Progenitor cell of endocrine pancreas (in vitro differentiated cells): ENCODE measurements at places on chromosomes 2 and 18.

DNA sequence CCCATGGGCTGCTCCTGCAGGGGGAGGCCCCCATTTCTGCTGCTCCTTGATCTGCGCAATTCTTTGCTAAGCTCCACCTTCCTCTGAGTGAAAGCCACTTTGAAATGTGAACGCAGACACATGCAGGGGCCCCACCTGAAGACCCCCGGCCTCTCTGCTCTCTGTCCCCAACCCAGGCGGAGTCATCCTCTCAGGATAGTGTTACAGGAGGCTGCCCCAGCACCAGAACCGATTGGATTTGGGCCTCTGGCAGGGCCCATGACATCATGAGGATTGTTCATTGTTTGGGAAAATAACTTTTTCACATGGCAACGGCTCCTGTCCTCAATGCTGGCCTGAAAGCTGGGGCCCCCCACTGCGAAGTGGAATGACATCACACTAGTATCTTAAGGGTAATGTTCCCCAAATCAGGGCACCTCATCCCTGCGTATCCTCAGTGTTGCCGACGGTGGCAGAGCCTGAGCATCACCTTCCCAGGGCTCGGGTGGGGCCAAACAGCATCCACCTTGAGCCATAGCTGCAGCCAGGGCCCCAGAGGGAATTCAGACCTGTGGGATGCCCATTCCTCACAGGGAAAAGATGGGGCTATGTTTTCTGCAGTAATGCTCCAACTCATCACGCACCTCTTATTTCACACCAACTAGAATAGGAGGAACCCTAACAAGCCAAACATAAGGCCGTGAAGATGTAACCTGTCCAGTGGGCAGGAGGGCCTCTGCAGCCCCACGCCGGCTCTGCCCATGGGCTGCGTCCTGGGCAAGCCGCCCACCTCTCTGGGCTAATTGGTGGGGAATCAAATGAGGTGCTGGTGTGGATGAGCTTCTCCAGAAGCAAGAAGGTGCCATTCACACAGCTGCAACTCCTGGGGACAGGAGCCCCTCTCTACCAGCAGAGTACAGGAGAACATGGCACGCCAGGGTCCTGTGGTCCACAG lies 2.7 kb upstream of the ERFE start:
- DNase-seq = no peak

- DNase-seq = no peak
Measured at GRCh38 chr2:20123871-20124594, 72.6 kb upstream of the LAPTM4A start.

DNA sequence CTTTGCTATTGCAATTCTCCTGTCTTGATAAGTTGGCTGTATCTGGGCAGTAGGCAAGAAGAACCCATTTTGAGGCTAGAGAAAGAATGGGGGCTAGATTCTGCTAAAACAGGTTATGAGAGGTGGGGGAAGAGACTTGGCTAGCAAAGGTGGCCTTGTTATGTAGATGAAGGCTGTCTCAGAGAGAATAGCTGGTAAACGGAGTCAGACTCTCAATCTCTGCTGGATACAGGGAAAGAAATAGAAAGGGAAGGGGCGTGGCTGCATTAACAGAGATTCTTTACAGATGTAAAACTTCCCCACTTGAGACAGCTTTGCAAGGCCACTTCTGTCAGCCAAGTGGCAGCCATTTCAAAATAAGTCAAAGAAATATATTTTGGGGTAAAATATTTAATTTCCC lies 38.1 kb upstream of the ARHGAP25 start:
- no peak for DNase-seq

GRCh38 chr18:36519358-36519757 lies 221.8 kb downstream of the FHOD3 start:
- no peak for DNase-seq

DNA sequence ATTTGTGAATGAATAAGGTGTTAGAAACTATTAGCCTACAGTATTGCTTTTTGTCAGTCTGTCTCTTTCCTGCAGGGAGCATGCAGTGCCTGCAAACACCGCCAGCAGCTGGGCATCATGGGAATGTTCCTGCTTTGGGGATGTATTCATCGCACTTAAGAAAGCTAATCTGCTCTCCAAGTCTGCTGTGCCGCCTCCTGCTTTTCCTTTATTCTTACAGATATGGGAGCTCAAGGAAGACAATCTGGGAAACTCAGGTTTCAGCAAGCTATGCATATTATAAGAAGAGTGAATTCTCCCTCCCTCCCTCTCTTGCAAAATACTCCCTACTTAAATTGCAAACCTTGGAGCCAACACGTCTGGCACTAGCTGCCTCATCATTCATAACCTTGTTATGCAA lies 479.2 kb upstream of the ACVR2A start:
- no peak for DNase-seq

- no peak for DNase-seq
Measured at GRCh38 chr2:181077128-181077709, 96.8 kb downstream of the UBE2E3 start.

GRCh38 chr2:65706411-65706810 lies 274.0 kb upstream of the SPRED2 start:
- no peak for DNase-seq

DNA sequence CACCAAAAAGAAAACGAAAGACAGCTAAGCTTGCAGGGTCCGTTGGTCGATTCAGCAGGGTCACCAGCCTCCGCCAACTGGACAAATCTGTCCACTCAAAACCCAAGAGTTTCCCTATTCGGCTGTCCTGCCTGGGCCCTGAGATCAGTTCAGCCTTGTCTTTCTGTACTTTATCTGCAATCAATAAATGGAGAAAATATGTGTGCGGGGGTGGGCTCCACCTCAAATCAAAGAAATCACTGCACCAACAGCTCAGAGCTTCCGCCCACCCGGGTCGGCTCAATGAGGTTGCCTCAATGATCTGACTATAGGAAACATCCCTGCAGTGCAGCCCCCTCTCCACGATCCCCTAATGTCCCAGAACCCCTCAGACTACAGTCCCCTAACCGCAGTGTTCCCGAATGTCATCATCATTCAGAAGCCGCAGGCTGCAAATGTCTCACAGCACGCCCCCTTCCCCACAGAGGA lies 447 bp downstream of the GGCX start:
- DNase-seq = no peak

- no peak for DNase-seq
Measured at GRCh38 chr2:184760931-184761330, 162.6 kb downstream of the ZNF804A start.

DNA sequence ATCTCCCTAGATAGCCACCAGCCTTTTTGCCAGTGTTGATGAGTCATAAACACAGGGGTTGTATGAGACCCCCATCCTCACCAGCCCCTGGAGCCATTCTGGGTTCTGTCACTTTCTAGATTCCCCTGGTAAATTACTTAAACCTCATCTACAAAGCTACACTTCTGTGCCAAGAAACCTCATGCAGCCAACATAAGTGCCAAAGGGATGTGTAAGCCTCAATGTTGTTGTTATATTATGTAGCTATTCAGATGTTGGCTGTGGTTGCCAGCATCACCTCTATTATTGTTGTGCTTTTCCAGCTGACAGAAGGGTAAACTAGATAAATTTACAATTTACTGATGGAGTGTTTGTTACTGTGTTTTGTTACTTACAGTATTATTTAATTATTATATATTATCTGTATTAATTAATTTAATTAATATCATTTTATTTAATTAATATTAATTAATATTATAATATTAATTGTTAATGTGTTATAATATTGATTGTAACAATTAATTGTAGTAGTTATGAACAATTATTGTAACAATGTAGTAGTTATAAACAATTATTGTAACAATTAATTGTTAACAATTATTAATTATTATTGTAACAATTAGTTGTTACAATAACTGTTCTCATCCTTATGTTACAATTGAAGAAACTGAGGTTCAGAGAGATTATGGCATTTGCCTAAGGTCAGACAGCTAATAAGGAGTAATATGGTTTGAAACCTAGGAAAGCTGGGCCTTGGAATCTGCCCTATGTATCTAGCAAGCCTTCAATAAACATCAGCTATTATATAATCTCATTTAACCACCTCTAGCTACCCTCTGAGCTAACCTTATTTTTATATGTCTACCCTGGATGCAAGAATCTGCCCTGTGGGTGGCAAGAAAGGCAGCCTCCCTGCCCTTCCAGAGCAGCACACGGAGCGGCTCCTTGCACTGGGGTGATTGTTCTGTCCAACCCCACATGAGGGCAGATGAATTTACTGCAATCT lies 36.1 kb downstream of the PSTPIP2 start:
- no peak for DNase-seq

- no peak for DNase-seq
Measured at GRCh38 chr2:171165967-171166327, 5.3 kb upstream of the TLK1 start.
